ENCODE measurements at places on chromosomes 5 and 9. TPM values are rescaled to one million over a fixed set of nuclear protein-coding genes. Genes with fewer than 3 reads are reported as not detected.

Gene PCDHGB5
- total RNA-seq: not detected

Gene CAST
- total RNA-seq: 136 TPM

Gene PSAT1
- total RNA-seq: 230 TPM

Gene SHISAL2B
- total RNA-seq: not detected

Gene PHF24
- total RNA-seq: not detected

Gene SNCB
- not detected for total RNA-seq

Gene PCDHGA10
- 1.2 TPM for total RNA-seq

Gene OLFM1
- total RNA-seq: 37.1 TPM

Gene RMI1
- total RNA-seq: 34.4 TPM

Gene ZNG1F
- total RNA-seq: 19.5 TPM

Gene ACOT12
- not detected for total RNA-seq

Gene ADCY2
- not detected for total RNA-seq

Gene RALGPS1
- 0.37 TPM for total RNA-seq

Gene NIM1K
- total RNA-seq: not detected

Gene INSL6
- not detected for total RNA-seq

Gene LECT2
- total RNA-seq: not detected

Gene HTR4
- total RNA-seq: not detected
